ENCODE measurements at places on chromosomes 7 and 10. TPM values are rescaled to one million over a fixed set of nuclear protein-coding genes. Genes with fewer than 3 reads are reported as not detected.
A peak's percentile ranks its signal among the peaks of the same experiment; 100 is the strongest.

Gene CALML3
- total RNA-seq: not detected

DNA sequence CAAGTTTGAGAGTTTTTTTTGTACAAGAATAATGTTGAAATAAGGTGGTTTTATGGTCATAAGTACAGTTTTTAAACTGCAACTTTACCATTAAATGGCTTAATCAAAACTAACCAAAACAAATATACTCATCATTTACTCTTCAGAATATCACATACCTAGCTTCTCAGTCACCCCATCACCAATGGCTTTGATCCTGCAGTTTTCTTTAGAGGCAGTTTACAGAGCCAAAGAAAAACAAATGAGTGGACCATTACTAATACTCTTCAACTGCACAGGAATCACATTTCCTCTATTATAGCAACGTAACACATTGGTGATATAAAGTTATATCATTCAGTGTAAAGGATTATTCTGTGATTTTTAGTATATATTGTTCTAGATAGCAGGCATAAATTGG is 576.1 kb upstream of the LRRTM3 start:
- no peak overlapping the region for H3K4me3 ChIP-seq
- H3K27ac ChIP-seq: no peak overlapping the region
- DNase-seq: no peak
- H3K4me1 ChIP-seq: no peaks in the 10 kb centered on the region
- H3K36me3 ChIP-seq: no peaks in the 10 kb centered on the region
- no peaks in the 10 kb centered on the region for H3K27me3 ChIP-seq

DNA sequence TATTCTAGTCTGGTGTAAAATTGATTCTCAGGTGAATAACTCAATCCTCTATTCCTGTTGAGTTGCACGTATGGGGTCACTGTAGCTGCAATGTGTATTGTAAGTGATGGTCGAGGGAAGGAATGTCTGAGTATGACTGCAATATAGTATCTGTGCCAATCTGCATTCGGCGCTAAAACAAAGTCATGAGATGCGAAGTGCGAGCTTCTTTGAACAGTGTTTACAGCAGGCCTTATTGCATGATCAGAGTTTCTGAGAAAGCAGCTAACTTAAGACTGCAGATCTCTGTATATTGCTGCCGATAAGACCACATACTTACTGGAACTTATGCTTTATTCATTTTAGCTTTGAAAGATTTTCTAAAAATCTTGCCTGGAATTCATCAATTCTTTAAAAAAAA is 341.7 kb upstream of the BMPER start:
- H3K4me1 ChIP-seq: no peaks in the 10 kb centered on the region
- no peaks in the 10 kb centered on the region for H3K36me3 ChIP-seq
- no peak overlapping the region for H3K4me3 ChIP-seq
- no peaks in the 10 kb centered on the region for H3K27me3 ChIP-seq

- H3K27me3 ChIP-seq: no peaks in the 10 kb centered on the region
- DNase-seq: no peak
- H3K27ac ChIP-seq: no peak overlapping the region
- no peak overlapping the region for H3K4me3 ChIP-seq
These were observed 21.6 kb downstream of the TACC2 start for GRCh38 chr10:122010405-122011050.

DNA sequence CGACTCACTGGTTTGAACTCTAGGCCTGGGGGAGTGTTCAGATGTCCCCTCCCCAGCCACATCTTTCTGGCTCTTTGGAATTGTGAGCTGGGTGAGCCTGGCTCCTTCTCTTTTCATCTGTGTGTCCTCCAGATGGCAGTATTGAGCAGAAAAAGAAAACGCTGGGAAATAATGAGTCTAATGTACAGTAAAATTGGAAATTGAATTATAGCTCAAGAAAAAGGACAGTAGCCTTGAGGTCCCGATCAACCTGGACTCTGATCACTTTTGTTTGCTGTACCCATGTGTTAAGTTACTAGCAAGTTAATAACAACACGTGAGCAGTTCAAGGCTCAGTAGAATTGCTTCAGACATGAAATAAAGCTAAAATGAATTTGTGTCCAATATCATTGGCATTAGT is 77.9 kb downstream of the SNX10 start:
- no peak overlapping the region for H3K4me3 ChIP-seq
- no peaks in the 10 kb centered on the region for H3K4me1 ChIP-seq
- H3K36me3 ChIP-seq: no peaks in the 10 kb centered on the region
- H3K27me3 ChIP-seq: peaks cover under 1% of the 10 kb centered on the region
- peak; percentile 84 for DNase-seq
